ENCODE measurements at places on chromosomes 3 and 15.

GRCh38 chr15:74519311-74519710, 21.7 kb upstream of the ARID3B start:
- no peak for DNase-seq

GRCh38 chr3:101896083-101896757, 46.9 kb downstream of the NFKBIZ start:
- no peak for DNase-seq

- no peak for DNase-seq
These were observed 2.4 kb downstream of the GNL3 start for GRCh38 chr3:52688266-52688665.

DNA sequence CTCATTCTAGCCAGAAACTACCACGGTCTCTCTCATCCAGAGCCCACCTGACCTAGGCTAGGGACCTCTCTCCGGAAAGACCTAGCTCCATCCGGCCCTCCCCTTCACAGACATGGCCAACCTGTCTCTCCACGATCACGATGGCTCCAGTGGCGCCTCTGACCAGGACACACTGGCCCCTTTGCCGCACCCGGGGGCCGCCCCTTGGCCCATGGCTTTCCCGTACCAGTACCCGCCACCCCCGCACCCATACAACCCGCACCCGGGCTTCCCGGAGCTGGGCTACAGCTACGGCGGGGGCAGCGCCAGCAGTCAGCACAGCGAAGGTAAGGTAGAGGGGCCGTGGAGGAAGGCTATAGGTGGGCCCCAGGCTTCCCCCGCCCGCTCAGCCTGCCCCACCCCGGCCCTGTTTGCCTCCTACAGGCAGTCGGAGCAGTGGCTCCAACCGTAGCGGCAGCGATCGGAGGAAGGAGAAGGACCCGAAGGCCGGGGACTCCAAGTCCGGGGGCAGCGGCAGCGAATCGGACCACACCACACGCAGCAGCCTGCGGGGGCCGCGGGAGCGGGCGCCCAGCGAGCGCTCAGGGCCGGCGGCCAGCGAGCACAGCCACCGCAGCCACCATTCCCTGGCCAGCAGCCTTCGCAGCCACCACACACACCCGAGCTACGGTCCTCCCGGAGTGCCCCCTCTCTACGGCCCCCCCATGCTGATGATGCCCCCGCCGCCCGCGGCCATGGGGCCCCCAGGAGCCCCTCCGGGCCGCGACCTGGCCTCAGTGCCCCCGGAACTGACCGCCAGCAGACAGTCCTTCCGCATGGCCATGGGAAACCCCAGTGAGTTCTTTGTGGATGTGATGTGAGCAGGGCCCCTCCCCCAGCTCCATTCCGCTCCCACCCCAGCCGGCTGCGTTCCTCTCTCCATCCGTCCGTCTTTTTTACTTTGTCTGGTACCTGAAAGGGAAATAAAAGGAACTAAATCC, 4.5 kb upstream of the AP2M1 start:
- no peak for DNase-seq
